Left cardiac atrium (tissue), 4 donors: ENCODE measurements at places on chromosomes 1 and 21. TPM values are rescaled to one million over a fixed set of nuclear protein-coding genes. Genes with fewer than 3 reads are reported as not detected.

The OR2C3 gene
- not detected for total RNA-seq

The GJC2 gene
- total RNA-seq: 2.2 TPM

The CFHR2 gene
- total RNA-seq: not detected

The RUNX3 gene
- total RNA-seq: 2.4 TPM

The NBPF15 gene
- total RNA-seq: 18.2 TPM
